ENCODE measurements at places on chromosomes 6 and 20.

GRCh38 chr20:6769903-6770785 is 2.7 kb downstream of the BMP2 start:
- no peak for DNase-seq

DNA sequence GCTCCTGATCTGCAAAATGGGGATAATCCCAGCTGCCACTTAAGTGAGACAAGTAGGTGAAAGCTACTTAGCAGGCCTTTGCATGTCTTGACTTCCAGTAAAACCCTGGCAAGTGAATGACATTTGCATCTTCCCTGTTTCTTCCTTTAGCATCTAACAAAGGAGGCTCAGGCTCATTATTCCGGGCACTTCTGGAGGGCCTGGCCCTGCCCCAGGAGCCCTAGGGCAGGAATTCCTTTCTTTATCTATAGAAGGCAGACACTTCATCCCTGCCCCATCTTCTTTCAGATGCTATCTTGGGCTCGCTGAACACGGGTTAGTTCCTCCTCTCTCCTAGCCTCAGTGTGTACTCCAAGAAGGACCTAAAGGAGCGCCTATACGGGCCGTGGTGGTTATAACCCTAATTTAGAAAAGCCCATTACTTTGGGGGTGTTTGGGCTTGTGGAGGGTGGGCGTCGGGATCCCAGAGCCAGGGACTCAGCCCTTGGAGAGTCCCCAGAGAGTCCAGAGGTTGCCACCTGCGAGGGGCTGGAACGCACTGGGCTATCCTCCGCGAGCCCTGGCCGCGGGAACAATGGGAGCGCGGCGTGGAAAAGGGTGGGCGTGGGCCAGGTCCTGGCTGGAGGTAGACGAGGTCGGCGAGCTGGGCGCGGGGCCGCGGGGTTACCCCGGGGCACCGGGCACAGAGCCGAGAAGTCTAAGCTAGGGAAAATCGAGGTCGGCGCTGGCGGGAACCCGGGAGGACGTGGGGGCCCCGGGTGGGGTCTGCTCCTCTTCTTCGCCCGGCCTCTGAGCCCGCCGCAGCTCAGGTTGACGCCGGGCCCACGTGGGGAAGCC is 62.8 kb upstream of the EPB41L1 start:
- no peak for DNase-seq

DNA sequence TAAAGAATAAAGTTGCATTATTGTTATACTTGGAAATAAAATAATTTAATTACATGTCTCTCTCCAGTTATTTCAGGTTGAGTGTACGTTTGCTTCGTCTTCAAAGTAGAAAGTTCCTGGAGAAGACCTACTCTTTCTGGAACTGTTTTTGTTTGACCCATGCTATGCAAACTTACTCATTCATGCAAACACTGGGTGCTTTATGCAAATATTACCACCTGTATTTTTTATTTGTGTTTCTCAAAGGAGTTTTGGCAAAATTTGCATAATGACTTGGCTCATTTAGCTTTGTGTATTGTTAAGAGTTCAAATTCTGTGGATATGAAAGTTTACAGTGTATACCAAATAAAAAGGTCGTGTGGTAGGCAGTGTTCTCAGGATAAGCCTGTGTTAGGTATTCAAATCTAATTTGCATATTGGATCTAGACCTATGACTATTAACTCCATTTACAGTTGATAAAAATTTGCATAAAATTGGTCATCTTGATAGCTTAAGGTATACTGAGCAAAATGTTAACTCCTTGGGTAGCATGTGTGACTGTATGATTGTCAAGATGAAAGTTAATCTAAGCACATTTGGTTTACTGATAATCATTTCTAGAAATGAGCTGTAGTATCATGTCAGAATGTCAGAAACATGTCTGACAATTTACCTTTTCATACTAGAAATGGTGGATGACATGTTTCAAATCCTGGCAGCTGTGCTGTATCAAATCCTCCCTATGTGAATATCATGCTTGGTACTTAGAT is 65.2 kb downstream of the CDKAL1 start:
- DNase-seq = no peak

DNA sequence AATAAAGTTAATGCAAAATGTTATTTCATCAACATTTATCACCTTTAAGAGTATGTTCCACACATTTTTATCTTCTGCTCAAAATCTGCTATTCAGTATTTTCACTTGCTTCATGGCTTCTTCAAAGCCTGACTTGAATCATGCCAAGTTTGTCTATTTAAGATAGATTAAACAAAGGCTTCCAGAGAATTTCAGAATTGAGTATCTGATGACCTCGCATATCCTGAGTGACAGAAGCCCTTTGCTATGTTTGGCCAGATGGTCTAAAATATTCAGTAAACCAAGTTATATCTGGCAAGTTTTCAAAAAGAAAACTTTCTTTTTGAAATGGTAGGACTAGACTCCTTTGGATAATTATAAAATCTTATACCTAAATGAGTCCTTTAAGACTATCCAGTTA is 348.9 kb upstream of the KCNQ5 start:
- DNase-seq = no peak

DNA sequence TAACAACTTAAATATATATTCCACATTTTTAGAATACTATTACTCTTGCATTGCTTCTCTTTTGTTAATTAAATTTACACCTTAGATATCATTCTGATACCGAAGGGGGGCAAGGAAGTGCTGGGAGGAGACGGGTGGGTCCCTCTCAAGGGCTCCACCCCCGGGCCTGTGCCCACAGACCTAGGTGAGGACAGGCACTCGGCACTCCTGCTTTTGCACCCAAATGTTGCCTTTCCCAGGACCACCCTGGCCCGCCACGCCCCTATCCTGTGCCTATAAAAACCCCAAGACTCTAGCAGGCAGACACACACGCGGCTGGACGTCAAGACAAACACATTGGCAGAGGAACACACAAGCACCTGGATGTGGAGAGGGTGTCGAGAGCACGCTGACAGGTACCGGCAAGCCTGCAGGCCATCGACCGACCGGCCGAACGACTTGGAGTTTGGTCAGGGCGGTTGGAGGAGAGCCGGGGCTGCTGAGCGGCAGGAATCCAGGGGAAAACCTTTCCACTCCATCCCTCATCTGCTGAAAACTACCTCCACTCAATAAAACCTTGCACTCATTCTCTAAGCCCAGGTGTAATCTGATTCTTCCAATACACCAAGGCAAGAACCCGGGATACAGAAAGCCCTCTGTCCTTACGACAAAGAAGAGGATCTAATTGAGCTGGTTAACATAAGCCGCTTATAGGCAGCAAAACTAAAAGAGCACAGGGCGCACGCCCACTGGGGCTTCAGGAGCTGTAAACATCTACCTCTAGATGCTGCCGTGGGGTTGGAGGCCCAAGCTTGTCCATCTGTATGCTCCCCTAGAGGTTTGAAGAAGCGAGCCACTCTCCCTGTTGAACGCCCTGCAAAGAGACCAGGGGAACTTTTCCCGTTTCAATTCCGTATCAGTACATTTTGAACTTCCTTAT is 197.4 kb upstream of the PRSS16 start:
- no peak for DNase-seq

DNA sequence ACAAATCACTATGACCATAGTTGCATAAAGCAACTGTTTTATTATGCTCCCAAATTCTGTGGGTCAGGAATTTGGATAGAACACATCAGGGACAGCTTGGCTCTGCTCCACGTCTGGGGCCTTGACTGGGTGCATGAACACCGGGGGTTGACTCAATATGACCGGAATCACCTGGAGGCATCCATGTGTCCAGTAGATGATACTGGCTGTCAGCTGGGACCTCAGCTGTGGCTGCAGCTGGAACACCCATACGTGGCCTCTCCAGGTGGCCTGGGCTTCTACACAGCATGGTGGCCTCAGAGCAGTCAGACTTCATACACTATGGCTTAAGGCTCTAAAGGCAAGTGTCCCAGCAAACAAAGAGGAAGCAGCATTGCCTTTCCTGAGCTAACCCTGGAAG is 113.4 kb downstream of the NRN1 start:
- no peak for DNase-seq

Measured in spinal cord (tissue), 10 donors.